ENCODE measurements at places on chromosomes 4 and X.

GRCh38 chr4:84966382-84967242 lies at the start of gene WDFY3:
TSS of gene WDFY3 (minus strand) at chr4:84966690. CDS start at chr4:84860591, 106,099 bp downstream.
- peak; percentile 44 for DNase-seq

- DNase-seq, result no peak
These were observed 31.3 kb downstream of the IGFBP7 start for GRCh38 chr4:57078685-57079521.

DNA sequence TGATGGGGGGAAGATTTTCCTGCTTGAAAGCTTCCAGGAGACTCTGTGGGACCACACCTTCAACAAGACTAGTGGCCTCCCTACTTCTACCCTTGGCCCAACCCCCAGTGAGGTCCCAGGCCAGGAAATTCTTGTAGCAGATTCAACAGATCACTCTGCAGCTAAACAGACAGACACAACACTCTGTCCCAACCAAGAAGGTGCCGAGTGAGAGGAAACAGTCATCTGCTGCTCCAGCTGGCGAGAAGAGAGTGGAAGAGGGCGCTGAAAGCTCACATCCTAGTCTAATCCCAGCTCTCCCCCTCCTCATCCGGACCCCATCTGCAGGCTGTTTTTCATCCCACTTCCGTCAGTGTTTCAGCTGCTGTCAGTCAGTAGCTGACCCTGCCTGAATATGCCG lies 63.4 kb downstream of the CHRDL1 start:
- DNase-seq, result no peak

DNA sequence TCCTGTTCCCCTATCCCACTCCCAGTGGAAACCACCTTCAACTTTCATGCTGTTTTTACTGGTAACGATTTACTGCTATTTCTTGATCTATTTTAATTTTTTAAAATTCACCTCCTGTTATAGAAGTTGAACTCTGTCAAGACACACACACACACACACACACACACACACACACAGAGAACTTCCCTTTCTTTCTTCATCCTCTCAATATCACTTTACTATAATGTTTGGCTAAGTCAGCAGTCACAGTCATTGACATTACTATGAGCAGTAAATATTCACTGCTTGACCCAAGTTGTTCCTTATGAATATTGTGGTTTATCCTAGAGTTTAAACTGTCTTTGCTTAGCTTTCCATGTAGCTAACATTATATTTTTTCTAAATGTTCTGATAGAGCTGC lies 24.0 kb upstream of the SGMS2 start:
- DNase-seq, result no peak

- DNase-seq, result no peak
These were observed 60.0 kb upstream of the NKX1-1 start for GRCh38 chr4:1466034-1466862.

DNA sequence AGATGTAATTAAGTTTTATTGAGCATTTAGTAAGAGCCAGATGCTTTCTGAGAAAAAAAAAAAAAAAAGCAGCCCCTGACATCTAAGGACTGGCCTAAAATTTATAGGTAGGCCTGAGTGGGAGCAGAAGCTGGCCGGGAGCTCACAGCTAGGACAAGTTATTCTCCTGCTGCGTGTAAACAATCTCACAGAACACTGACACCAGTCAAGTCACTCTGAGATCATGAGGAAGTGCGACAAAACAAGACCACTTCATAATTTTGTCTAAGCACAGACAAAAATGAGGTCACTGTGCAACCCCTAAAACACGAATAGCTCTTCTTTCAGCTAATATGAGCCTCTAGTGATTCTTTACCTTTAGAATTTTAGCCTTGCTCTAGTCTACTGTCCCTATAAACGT lies 15.3 kb upstream of the NSUN7 start:
- no peak for DNase-seq

DNA sequence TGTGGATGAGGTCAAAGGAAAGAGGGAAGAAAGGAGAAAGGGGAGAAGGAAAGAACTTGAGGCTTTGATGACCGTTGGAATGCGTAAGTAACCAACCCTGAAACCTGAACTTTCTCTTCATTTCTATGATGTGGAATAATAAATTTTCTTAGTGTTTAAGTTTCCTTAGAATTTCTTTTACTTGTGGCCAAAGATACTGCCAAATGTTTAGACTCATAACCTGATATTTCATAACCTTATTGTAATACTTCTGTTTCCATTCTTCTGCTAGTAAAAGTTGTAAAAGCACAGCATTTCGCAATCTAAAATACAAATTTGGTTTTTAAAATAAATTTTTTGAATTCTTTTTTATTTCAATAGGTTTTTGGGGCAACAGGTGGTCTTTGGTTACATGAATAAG lies 258.5 kb upstream of the GIMD1 start:
- no peak for DNase-seq

DNA sequence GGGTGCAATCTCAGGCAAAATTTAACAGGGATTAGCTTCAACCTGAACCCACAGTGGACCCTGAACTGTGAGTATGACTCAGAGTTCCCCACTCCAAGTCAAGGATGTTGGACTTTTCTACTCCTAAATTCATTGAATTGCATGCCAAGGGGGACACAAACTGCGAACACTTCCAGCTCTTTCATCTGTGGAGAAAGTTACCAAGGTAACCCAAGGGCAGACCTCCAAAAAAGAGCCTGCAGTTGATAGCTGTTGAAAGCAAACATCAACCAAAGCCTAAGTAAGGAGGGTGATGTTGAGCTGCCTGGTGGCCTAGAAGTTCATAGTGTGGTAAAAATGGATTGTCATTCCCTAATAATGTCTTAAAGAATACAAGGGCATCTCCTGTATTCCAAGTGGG lies 1242.9 kb downstream of the C4orf33 start:
- DNase-seq, result no peak

- DNase-seq, result no peak
These were observed 93.3 kb downstream of the NEUROG2 start for GRCh38 chr4:112422644-112423043.

GRCh38 chr4:16464651-16465050 lies 238.4 kb upstream of the TAPT1 start:
- DNase-seq, result no peak

- DNase-seq, result no peak
These were observed 72.7 kb downstream of the SPRY1 start for GRCh38 chr4:123469245-123469644.

DNA sequence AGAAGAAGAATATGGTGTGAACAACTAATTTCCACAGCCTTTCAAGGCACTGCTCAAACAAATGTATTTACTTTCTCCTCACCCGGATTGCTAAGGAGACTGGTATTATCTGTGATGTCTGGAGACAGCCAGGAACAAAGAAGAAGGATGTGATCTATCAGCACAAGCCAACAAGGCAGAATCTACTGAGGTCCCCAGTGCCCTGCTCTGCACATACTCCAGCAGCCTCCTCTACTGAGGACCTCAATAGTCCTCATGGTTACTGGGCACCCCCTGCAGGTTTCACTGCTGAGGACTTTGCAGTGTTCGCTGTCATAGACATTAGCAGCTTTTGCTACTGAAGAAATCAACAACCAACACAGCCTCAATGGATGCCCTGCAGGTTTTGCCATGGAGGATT lies 930.1 kb downstream of the ADGRL3 start:
- no peak for DNase-seq

DNA sequence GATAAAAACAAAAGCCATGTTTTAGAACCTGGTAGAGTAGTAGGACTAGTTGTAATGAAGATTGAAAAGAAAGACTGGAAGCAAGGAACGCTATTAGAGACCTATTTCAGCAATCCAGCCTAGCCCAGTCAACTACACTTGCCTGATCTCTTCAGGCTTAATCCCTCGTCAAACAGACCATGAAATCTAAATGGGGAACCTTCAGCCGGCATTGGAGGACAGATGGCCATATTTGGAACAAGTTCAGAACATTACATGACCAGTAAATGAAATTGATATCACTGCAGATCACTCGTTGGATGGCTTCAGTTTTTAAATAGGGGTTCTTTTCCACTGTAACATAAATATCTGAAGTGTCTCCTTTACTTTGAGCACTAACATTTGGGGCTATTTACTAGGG lies 84.8 kb upstream of the WDR44 start:
- DNase-seq, result no peak

DNA sequence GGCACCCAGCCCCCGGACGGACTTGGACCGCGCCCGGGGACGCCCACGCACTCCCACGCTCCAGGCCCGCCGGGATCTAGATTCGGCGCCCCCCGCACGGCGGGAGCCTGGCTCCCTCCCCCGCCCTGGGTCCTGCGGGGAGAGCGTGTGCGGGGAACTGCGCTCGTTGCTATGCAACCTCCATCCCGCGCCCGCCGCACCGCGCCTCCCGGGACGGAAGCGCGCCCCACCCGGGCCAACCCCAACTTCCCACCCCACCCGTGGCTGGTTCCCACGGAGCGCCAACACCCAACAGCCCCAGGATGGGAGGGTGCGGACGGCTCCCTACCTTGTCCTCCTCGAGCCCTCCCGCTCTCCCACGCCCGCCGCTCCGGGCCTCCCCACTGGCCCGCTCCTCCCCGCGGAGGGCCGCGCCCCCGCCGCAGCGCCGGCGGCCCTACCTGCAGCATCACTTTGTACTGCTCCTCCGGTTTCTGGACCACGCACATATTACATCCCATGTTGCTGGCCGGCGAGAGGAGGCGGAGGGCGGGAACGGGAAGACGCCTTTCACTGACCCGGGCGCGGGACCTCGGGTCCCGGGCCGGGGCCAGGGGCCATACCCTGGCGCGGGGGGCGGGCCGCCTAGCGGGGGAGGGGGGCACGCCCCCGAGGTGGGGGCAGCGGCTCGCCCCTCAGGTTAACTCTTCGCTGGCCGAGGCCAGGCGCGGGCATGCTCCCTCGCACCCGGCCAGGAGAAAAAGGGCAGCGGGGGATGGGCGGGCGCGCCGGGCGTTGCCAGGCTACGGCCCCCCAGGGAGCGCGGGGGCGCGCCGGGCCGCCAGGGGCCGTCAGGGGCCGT lies at the start of gene PDZD4:
Gene PDZD4, minus strand, starts transcription at position 746 of the 841 bp plus-strand sequence. Its CDS starts 246 bp downstream, at position 500.
- DNase-seq, result no peak

DNA sequence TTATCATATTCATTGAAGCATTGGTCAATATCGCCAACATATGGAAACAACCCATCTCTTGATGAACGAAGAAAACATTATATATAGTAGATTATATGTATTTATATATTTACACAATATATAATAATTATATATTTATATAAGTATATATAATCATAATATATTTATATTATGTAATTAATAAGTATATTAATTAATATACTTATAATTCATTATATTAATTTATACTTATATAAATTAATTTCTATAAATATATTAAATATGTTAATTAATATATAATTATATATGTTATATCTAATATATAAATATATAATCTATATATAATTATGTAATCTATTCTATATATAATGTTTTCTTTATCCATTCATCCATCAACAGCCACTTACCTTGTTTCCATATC lies 69.0 kb upstream of the SRD5A3 start:
- DNase-seq, result no peak

DNA sequence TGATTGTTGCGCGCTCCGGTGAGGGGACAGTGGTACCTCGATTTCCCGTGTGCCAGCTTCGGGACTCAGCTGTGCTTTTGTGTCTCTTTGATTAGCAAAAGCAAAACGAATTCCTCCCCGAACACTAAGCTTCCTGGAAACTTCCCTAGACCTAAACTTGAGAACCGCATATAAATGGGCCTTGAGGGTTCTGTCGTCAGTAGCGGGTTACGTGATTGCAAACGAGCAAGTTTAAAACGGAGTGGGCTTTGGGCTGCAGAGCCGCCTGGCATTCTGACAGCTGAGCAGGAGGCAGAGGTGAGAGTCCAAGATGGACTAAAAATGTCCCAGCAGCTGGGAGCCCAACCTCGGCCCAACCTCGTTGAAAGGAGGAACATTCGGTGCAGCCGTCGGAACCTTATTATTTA lies 1.2 kb upstream of the TAPT1 start:
- DNase-seq, result no peak

DNA sequence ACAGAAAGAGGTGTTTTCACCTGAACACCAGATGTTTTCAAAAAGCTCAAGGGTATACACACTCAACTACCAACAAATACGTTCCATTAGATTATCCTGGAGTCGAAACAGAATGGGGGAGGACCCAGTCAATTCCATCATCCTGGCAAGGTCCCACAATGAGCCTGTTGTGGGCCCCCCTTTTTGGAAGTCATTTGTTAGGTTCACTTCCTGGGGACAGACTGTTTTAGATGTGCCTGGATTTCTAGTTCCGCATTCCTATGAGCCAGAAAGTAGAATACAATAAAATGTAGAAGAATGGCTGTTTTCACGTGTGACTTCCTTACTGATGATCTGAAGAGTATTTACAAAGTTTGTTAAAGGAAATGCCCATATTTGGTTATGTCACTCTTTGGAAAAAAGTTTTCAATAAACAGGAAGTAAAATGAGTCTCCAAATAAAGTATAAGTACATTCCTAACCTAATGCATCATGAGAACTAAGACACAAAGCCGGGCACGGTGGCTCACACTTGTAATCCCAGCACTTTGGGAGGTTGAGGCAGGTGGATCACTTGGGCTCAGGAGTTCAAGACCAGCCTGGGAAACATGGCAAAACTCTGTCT lies 192.5 kb downstream of the MAML3 start:
- DNase-seq, result no peak

DNA sequence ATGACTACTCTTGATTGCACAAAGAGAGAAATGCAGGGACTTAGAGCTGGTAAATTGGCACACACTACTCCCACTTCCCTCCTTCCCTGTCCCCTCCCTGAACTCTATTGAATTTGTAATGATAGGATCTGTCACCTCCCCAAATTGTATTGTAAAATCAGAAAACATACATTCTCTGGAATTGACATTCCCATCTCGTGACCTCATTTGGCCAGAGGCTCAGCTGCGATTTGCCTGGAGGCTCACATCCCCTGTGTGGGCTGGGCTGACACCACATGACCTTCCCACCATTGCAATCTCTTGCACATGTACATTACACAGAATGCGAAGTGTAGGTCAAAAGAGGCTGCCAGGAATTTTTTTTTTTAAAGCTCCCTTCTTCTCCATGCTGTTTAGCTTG lies 172.1 kb downstream of the MID1IP1 start:
- no peak for DNase-seq

- DNase-seq, result no peak
These were observed 52.8 kb downstream of the SEL1L3 start for GRCh38 chr4:25809996-25810395.

DNA sequence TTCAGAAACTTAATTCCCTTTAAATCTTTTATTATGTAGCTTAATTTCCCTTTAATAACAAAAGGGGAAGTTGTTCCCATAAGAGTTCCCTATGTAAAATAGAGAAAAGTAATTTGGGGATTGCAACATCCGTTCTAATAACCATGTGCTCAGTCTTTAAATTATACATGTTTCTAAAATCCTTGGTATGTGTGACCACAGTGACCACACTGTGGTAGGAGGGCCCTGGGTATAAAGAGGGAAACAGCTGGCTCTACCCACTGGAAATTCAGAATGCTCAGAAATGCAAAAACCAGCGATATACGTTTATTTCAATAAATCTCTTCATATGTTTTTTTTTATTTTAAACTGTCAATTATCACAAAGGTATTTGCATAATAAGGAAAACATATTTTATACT lies 219.1 kb downstream of the FGF13 start:
- no peak for DNase-seq

GRCh38 chrX:1244164-1245076 lies 24.2 kb upstream of the CSF2RA start:
- DNase-seq, result no peak

All from omental fat pad (tissue), 4 donors.